Activated T-cell treated with anti-CD3 and anti-CD28 coated beads for 1 hour (primary cell): ENCODE measurements at places on chromosomes 2 and 18.

DNA sequence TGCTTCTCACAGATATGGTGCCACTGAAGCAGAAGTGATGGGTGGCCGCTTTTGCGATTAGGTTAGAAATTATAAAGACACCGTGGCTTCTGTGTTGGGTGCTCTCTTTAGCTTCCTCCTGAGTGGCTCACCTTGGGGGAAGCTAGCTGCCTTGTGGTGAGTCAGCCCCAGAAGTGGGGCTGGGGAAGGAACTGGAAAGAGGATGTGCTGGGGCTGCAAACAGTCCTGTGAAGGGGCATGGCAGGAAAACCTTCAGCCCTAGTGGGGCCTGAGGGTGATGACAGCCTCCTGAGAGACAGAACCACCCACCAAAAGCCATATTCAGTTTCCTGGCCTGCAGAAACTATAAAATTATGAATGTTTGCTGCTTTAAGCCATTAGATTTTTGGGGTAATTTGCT, 8.9 kb upstream of the ASB18 start:
- no peak for DNase-seq

DNA sequence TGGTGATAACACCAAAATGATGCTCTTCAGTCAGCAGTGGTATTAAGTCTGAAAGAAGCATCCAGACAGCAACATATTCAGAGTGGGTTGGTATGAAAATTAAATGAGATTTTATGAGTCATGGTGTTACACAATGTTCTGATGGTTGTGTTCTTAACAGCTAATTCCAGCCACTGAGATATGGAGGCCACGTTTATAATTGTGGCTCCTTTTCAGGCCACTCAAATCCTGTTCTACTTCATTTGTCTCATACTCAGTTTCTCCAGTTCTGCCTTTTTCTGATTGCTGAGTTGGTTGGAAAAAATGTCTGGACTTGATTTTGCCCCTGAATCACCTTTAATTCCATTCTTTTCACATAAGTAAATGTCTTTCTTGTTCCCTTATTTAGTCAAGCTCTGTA, 162.7 kb upstream of the COL3A1 start:
- no peak for DNase-seq

- no peak for DNase-seq
These were observed 230.3 kb upstream of the TRIB2 start for GRCh38 chr2:12486205-12487118.

- no peak for DNase-seq
These were observed 56.5 kb upstream of the TWIST2 start for GRCh38 chr2:238791354-238791753.
